ENCODE measurements at places on chromosomes 1 and 21.

GRCh38 chr1:115179397-115180079, 90.2 kb upstream of the TSPAN2 start:
- DNase-seq: no peak

- no peak for DNase-seq
Observed at GRCh38 chr1:43233631-43234030, 36.2 kb upstream of the TMEM125 start.

- DNase-seq: no peak
Observed at GRCh38 chr1:228174482-228175315, 9.1 kb downstream of the IBA57 start.

- no peak for DNase-seq
Observed at GRCh38 chr1:171084091-171084490, 6.6 kb upstream of the FMO3 start.

- no peak for DNase-seq
Observed at GRCh38 chr1:15683345-15684039, 628 bp upstream of the PLEKHM2 start.

- DNase-seq: no peak
Observed at GRCh38 chr1:42835422-42835821, 11.0 kb upstream of the ZNF691 start.

DNA sequence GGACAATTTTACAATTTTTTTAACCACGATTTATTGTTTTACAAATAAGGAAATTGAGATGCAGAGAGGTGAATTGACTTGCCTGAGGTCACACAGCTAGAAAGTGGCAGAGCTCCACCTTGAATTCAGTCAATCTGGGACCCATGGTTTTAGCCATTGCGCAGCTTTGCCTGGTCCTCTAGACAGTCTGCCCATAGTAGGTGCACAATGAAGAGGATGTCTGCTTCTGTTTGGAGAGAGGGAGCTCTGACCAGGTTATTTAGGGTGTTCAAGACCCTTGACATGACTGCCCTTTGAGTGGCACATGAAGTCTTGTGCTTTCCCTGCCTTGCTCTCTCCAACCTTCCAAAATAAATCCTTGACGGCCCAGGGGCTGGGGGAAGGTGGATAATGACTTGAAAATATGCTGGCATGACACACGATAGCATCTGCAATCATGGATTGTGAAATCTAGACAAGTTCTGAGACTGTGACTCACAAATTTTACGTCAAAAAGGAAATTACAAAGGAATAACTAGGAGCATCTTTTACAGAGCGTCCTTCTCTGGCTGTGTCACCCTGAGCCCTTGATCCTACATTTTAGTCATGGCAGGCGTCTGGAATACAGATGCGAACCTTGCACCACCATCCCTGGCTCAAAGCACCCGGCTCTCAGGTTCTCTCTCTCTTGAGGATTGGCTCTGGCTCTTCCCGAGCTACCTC, 26.2 kb upstream of the ID3 start:
- no peak for DNase-seq

- no peak for DNase-seq
Observed at GRCh38 chr1:117650840-117651568, 45.2 kb downstream of the TENT5C start.

DNA sequence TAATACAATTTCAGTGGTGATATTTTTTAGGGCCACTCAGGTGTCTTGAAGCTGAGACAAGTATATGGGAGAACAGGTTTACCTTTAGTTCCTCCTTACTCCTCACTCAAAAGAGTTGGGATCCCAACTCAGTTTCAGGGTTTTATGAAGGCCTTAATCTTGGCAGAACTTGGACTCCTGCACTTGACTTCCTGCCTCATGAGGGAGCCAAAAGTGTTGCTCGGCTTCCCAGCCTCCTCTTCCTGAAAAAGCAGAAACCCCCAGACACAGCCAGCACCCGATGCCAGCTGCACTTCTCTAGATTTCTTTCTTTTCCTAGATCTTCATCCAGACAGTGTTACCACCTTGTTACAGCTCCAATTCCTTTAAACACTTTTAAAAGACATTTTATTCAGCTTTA, 70.8 kb upstream of the TMPRSS2 start:
- no peak for DNase-seq

DNA sequence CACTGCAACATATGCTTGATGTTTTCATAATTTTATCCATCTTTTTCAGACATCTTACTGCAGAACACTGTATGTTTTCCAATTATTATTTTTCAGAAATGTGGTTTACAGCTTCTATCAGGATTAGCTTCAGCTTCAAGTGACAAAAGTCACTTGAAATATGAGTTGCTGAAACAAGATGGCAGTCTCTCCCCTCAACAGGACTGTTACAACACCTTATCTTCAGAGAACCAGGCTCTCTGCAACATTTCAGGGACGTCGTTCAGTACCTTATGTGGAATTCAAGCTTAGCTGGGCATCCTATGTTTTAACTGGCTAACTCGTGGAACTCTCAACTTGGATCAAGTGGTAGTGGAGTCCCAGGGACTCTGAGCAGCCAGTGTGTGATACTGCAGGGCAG, 2.0 kb upstream of the UBE2G2 start:
- no peak for DNase-seq

Measured in osteocyte (in vitro differentiated cells).